ENCODE measurements at places on chromosomes 16 and 17.
A peak's percentile ranks its signal among the peaks of the same experiment; 100 is the strongest.

- peak; percentile 82 for DNase-seq
These were observed 128.5 kb downstream of the PARN start for GRCh38 chr16:14501331-14502255.

- peak; percentile 78 for DNase-seq
These were observed 16.5 kb downstream of the CCDC102A start for GRCh38 chr16:57519796-57520360.

DNA sequence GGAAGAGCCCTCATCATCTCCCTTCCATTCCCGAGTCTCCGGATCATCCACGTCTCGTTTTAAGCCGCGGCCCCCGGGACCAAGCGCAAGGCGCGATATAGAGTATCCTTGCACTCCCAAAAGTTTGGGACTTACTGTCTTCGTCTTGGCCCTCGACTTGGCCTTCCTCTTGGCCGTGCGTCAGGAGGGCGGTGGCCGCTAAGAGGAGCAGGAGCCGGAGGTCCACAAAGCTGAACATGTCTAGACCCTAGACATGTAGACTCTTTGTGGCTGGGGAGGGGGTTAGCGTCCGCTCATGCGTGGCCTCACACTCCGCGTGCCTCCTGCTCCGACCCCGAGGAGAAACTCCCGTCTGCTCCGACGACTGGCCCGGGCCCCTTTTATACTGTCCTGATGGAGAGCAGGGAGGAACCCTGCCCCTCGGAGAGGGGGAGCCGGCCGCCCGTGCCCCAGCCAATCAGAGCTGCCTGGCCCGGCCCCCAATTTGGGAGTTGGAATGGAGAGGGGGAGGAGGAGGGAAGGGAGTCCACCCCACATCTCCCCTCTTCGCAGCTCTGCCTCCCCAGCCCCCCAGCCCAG is at the start of gene COL1A1:
TSS of gene COL1A1 (minus strand) at position 356 of the 579 bp plus-strand sequence. CDS start at position 238, 118 bp downstream.
- peak; percentile 94 for DNase-seq

DNA sequence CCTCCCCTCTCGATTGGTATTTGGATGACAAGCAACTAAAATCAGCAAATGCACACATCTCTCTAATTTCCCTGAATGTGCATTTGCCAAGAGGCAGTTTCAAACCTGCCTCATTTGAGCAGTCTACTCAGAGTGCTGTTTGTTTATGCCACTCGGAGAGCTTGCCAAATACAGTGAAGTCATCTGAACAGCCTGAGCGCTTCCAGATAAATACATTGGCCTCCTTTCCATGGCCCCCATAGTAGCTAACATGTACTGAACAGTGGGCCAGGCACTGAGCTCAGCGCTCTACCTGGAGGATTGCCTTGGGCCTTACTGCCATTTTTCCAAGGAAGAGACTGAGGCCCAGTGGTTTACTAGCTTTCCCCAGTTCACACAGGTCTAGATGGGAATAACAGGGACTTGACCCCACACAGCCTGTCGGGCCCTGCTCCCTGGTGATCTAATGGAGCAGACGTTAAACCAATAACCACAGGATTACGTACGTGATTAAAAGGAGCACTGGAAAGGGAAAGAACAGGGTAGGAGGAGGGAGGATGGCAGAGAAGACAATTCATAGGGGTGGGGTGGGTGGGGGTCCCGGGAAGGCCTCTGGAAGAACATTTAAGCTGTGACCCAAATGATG is 18.7 kb upstream of the ANKRD40CL start:
- peak; percentile 56 for DNase-seq

- DNase-seq = no peak
These were observed 15.4 kb downstream of the CD7 start for GRCh38 chr17:82301916-82302567.

GRCh38 chr17:12530161-12530560 is 135.5 kb upstream of the MYOCD start:
- DNase-seq = no peak

GRCh38 chr16:83779886-83780285 is 27.9 kb upstream of the HSBP1 start:
- DNase-seq = no peak

- no peak for DNase-seq
These were observed 148.4 kb upstream of the FAM20A start for GRCh38 chr17:68749349-68750207.

DNA sequence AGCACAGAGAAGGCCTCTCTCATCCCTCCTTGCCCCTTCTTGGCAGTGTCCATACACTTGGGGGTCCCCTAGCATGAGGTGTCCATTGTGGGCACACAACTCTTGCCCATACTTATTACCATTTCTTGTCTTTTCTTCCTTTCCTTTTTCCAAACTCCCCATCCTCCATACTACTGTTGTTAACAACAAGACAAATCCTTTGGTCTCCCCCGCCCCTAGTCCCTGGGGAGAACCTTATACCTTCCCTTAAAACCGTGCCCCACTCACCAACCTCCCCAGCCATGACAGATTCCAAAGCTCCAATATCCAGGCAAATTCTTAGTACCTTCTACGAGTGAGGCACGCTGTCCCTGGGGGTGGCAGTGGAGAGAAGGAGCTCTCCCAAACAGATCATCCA is 82.9 kb downstream of the GAS7 start:
- no peak for DNase-seq

DNA sequence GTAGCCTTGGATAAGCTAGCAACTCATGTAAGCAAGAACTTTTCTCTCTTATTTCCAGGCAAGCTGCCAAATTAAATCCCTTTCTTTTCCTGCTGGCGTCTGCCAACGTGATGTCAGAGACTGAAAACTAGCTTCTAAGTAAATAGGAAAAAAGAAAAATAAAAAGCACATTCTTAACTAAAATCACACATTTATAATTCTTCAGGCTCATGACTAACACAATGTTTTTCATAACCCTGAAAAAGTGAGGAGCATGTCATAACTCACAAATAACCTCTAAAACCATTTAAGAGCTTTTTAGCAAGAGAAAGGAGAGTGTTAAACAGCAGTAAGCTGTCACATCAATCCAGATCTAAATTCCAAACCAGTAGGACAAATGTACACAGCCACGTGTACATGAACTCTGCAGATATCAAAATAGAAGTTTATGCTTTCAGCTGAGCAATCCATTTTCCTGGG is 110.0 kb downstream of the N4BP1 start:
- peak; percentile 85 for DNase-seq

DNA sequence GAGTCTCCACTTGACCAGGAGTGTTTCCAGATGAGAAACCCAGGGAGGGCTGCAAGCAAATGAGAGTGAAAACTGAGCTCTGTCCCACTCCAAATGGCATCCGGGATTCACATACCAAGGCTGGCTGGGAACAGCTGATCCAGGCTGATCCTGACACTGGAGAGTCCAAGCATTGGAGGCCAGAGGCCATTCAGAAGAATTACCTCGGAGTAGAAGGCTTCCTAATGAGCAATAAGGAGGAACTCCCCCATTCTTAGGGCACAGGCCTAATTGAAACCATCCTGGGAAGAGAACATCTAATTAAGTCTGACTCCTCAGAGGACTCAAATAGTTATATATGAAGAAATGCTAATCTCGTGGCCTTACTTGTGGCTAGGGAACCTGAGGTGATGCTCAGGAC is 142.8 kb downstream of the PRKCA start:
- no peak for DNase-seq

- no peak for DNase-seq
These were observed 10.0 kb downstream of the SLC38A8 start for GRCh38 chr16:84032458-84033178.

DNA sequence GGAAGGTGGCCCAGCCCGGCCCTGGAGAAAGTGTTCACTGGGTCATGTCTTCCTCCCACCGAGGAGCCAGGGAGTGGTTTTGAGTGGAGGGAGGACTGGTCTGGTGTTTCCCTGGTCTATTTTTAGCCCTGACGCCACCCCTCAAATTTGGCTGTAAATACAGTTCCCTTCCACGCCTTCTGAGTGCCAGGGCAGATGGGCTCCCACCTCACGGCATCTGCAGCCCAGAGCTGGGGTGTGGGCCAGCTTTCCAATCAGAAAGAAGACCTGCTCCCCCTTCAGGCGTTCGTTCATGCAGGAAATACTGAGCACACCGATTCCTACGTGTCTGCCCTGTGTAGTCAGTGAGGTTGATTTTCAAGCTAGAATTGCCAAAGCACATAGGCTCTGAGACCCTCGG is 53.7 kb downstream of the SNX20 start:
- DNase-seq = peak; percentile 79

- no peak for DNase-seq
These were observed 11.9 kb downstream of the TBKBP1 start for GRCh38 chr17:47705536-47706530.

GRCh38 chr17:9944704-9945103 is 39.6 kb upstream of the RCVRN start:
- DNase-seq = no peak

DNA sequence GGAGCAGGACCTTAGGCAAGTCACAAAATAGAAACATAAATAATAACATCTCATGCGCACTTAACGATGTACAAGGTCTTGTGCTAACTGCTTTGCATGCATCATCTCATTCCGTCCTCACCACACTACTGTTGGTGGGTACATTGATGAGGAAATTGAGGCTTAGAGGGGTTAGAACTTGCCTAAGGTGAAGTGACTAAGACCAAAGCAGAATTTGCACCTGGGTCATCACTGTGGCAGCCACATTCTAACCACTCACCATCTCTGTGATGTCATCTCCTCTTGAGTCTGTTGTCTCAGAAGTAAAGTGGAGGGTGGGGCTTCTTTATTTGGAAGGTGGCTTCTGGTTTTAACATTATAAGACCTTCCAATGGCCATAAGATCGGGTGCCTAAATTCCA is 20.4 kb upstream of the TRIM25 start:
- DNase-seq = no peak

DNA sequence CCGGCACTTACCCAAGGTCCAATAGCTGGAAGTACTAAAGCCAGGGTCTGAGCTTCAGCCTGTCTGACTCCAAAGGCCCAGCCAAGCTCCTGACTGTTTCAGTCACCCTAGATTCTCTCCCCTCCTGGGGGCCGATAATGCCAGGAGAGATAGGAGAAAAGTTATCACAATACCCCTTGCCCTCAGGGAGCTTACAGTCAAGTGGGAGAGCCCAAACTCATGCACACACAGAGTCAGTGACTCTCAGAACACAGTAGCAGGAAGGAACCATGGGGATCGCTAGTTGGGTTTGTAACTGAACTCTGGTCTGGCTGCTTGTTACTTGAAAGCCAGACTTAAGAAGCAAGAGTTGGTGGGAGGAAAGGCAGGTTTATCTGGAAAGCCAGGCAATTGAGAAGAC is 14.9 kb downstream of the ZNF768 start:
- DNase-seq = no peak

DNA sequence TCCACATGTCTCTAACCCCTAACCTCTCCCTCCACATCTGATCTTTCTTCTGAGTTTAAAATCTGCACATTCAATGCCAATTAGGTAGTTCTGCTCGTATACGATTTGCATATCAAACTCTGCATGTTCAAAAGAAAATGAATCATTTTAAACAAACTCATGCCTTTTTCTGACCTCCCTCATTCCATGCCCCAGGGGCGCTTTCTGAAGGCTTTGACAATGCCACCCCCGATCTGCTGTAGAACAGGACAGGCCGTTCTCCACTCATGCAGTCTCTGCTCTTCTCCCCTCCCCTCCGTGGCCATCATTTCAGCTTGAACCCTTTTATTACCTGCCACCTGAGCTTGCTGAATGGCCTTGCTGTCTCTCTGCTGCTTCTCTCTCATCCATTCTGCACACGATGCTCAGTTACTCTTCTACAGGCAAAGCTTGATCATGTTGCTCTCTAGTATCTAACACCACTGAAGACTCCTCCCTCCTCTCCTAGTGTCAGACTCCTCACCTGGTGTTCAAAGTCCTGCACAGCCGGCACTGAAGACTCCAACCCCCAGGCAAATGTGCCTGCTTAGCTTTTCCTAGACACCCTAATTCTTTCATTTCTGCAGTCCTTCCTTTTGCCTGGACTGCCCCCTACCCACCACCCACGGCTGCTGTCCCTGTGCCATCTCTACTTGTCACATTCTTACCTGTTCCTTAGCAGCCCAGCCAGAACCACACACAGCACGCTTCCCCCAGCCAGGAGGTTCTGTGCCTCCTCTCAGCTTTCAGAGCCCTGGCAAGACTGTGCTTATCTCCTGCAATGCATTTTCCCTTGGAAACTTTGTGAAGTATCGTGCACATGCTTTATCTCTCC is 6.2 kb downstream of the TMEM238L start:
- no peak for DNase-seq

DNA sequence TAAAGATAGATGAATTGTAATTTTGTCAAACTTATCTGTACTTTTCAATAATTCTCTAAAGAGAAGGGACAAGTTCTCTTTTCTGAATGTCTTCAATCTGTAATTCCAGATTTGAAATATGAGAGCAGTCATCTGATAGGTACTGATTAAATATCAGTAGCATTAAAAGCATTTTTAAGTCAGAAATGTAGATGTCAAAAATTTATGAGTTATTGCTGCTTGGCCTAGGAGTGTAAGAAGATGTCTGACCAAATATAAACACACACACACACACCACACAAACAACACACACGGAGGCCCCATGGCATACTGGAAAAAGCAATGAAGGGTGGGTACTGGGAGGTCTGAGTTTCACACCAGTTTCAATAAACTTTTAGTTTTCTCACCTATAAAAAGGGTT is 2.4 kb upstream of the TOB1 start:
- DNase-seq = no peak

- DNase-seq = no peak
These were observed 7.9 kb downstream of the SUPT6H start for GRCh38 chr17:28669918-28670317.

- no peak for DNase-seq
These were observed 10.6 kb upstream of the ENGASE start for GRCh38 chr17:79064026-79064425.

- no peak for DNase-seq
These were observed 98.1 kb downstream of the RGS9 start for GRCh38 chr17:65235284-65235683.

- no peak for DNase-seq
These were observed 22.1 kb downstream of the SLC7A6 start for GRCh38 chr16:68286153-68287074.

- no peak for DNase-seq
These were observed 310.7 kb upstream of the PMFBP1 start for GRCh38 chr16:72482695-72483094.

GRCh38 chr17:73785958-73786743 is 141.9 kb upstream of the SDK2 start:
- no peak for DNase-seq

DNA sequence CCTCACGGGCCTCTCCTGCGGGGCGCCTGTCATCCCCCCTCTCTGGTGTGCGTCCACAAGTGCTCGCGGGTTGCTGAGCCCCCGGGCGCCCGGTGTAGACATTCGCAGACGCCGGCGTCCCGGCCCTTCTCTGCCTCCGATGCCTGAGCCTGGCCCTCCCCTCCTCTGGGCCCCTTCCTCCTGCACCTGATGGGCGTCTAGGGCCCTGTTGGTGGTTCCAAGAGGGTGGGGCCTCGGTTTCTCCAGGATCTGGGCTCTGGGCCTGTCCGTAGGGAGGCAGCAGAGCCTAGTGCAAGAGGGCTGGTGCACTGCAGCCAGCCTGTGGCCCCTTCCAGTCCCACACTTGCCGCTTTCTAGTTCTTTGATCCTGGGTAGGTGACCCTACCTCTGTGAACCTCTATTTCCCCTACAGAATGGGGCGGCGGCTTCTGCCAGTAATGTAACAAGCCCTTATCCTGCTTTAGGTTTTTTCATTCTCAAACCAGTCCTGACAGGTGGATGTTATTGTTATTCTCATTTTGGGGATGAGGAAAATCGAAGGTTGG is 623 bp downstream of the E4F1 start:
- DNase-seq = no peak
